ENCODE measurements at places on chromosomes 4 and X. TPM values are rescaled to one million over a fixed set of nuclear protein-coding genes. Genes with fewer than 3 reads are reported as not detected.

- DNase-seq, result no peak
Observed at GRCh38 chr4:31366041-31366440, 645.9 kb downstream of the PCDH7 start.

- peak; percentile 59 for DNase-seq
Observed at GRCh38 chrX:155048977-155049619, 21.8 kb downstream of the CMC4 start.

GRCh38 chr4:1080961-1081688 lies 32.2 kb downstream of the RNF212 start:
- DNase-seq, result no peak

GRCh38 chr4:83207497-83208101 lies 77.0 kb downstream of the COQ2 start:
- DNase-seq, result no peak

DNA sequence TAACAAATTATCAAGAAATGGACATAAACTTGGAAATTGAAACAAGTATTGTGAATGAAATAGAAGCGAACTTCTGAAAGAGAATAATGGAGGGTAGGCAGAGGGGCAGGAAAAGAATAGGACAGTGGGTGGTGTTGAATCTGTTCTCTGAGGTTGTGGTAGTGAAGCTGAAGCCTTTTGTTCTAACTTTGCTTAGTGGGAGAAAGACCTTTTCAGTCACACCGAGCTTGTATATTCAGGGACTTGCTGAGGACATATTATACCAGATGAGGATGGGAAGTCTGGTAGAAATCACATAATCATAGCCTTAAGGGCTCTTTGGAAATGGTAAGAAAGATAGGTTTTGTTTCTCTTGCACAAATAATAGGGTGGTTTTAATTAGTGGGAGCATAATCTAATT lies 115.4 kb upstream of the NDST4 start:
- no peak for DNase-seq

DNA sequence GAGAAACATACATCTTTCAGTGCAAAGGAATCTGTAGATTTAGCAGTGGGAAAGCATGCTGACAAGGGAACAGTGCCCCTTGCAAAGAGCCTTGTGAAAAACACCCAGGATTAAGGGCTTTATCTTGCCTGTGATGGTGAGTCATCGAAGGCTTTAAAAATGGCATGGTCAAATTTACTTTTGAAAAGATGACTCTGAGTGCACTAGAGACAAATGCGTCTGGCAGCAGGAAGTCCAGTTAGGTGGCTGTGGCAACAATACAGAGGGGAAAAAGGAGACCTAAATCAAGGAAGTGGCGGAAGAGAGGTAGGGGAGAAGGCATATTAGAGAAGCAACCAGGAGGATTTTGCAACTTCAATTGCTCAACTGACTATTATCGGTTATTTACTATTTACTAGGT lies 472.6 kb upstream of the CPEB2 start:
- DNase-seq, result peak; percentile 10

DNA sequence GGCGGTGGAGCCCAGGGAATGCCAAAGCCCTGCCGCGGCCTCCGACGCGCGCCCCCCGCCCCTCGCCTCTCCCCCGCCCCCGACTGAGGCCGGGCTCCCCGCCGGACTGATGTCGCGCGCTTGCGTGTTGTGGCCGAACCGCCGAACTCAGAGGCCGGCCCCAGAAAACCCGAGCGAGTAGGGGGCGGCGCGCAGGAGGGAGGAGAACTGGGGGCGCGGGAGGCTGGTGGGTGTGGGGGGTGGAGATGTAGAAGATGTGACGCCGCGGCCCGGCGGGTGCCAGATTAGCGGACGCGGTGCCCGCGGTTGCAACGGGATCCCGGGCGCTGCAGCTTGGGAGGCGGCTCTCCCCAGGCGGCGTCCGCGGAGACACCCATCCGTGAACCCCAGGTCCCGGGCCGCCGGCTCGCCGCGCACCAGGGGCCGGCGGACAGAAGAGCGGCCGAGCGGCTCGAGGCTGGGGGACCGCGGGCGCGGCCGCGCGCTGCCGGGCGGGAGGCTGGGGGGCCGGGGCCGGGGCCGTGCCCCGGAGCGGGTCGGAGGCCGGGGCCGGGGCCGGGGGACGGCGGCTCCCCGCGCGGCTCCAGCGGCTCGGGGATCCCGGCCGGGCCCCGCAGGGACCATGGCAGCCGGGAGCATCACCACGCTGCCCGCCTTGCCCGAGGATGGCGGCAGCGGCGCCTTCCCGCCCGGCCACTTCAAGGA lies at the start of gene FGF2:
Gene FGF2 (plus strand): TSS at position 279 of the 705 bp plus-strand sequence. CDS start 344 bp downstream, at position 623.
- DNase-seq, result peak; percentile 91

GRCh38 chrX:69320116-69320515 lies 154.9 kb upstream of the PJA1 start:
- DNase-seq, result peak; percentile 15

RNF175 gene
- not detected for total RNA-seq

MND1 gene
- 4.4 TPM for total RNA-seq

STATH gene
- total RNA-seq, result not detected

All from stomach (tissue), 19 donors.